ENCODE measurements at places on chromosomes 1 and 21. TPM values are rescaled to one million over a fixed set of nuclear protein-coding genes. Genes with fewer than 3 reads are reported as not detected.

Gene CLCA2
- total RNA-seq: 0.18 TPM

Gene SPRR2D
- total RNA-seq: not detected

Gene FAM78B
- total RNA-seq: 0.28 TPM

Gene COL18A1
- total RNA-seq: 4.3 TPM

Gene DENND2C
- total RNA-seq: 3.1 TPM

Gene HOOK1
- not detected for total RNA-seq

Gene HTR6
- total RNA-seq: not detected

Gene CFAP141
- not detected for total RNA-seq

Gene KRTAP27-1
- total RNA-seq: not detected

Gene PTPN7
- total RNA-seq: not detected

Gene IL20
- total RNA-seq: not detected

Gene PTPRC
- not detected for total RNA-seq

Gene HRNR
- not detected for total RNA-seq

Gene FBXO44
- total RNA-seq: 9.3 TPM

Gene TMPRSS3
- total RNA-seq: not detected

Gene METTL13
- 26.3 TPM for total RNA-seq

Gene ARMH1
- 0.28 TPM for total RNA-seq

Gene NHLH1
- total RNA-seq: not detected

Gene CRYBG2
- not detected for total RNA-seq

Gene DCST1
- not detected for total RNA-seq

Gene MX2
- 0.54 TPM for total RNA-seq

Gene TCHH
- total RNA-seq: not detected

Gene CCSAP
- 9.7 TPM for total RNA-seq

Gene OVAAL
- total RNA-seq: not detected

Gene IARS2
- total RNA-seq: 92.2 TPM

Gene ENAH
- total RNA-seq: 86.9 TPM

Gene FCGR2B
- total RNA-seq: not detected

Gene ESRRG
- 0.56 TPM for total RNA-seq

Gene SPRR2E
- total RNA-seq: not detected

Gene KIF14
- total RNA-seq: 10.8 TPM

Gene TXNDC12
- 29.9 TPM for total RNA-seq

Gene PRAMEF20
- not detected for total RNA-seq

Gene INAVA
- not detected for total RNA-seq

Gene KRTAP12-2
- not detected for total RNA-seq

Gene IL6R
- total RNA-seq: 6.1 TPM

Gene BCL10
- 51.4 TPM for total RNA-seq

Gene KLHDC8A
- total RNA-seq: not detected

Gene LEMD1
- total RNA-seq: not detected
